ENCODE measurements at places on chromosomes 13 and 19.

DNA sequence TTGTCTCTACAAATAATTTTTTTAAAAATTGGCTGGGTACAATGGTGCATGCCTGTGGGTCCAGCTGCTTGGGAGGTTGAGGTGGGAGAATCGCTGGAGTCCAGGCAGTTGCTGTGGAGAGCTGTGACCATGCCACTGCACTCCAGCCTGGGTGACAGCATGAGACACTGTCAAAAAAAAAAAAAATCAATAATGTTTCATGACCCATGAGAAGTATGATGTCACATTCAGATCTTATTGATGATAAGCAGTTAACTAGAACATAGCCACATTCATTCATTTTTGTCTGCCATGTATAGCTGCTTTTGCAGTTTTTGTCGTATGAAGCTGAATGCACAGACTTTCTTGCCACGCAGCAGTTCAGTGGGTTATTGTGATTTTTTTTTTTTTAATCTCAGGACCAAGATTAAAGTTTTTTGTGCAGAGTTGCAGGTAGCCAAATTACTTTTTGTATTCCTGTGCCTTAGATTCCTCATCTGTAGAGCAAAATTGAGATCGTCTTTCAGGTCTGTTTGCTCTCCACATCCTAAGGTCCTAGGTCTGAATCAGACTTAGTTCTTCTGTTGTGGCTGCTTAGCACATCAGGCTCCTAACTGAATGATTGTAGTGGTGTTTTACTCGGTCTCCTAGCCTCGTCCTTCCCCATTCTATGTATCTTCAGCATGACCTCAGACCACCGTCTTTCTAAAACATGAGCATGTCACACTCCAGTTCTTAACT lies 145.2 kb downstream of the GGACT start:
- no peak for DNase-seq

DNA sequence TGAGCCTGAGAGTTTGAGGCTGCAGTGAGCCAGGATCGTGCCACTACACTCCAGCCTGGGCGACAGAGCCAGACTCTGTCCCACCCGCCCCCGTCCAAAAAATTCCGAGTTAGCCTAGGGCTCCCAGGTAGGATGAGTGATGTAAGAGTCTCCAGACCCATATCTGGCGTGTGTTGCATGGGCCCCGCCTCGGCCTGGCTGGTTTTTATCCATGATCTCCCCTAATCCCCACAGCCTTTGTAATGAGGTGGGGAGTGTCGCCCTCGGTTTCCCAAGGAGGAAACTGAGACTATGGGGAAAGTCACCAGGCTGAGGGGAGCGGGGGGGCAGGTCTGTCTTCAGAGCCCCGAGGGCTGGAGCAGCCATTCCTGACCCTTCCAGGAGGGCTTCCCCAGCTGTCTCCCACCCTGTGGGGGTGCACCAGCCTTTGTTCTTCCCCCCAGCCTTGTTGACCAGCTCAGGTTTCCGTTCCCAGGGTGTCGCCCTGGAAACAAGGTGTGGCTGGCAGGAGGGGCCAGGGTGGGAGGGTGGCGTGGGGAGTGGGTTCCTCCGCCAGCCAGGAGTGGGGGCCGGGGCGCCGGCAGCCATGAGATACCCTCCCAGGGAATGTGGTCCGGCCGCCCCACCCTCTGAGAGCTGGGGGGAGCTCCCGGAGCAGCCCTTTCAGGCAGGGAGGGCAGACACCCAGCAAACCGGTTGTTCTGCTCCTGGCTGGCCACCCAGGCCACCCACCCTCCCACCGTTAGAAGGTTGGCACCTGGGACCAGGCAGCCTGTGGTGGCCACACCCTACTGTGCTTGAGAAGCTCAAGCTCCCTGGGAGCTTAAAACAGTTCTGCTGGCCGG lies 11.5 kb downstream of the MYH14 start:
- no peak for DNase-seq

DNA sequence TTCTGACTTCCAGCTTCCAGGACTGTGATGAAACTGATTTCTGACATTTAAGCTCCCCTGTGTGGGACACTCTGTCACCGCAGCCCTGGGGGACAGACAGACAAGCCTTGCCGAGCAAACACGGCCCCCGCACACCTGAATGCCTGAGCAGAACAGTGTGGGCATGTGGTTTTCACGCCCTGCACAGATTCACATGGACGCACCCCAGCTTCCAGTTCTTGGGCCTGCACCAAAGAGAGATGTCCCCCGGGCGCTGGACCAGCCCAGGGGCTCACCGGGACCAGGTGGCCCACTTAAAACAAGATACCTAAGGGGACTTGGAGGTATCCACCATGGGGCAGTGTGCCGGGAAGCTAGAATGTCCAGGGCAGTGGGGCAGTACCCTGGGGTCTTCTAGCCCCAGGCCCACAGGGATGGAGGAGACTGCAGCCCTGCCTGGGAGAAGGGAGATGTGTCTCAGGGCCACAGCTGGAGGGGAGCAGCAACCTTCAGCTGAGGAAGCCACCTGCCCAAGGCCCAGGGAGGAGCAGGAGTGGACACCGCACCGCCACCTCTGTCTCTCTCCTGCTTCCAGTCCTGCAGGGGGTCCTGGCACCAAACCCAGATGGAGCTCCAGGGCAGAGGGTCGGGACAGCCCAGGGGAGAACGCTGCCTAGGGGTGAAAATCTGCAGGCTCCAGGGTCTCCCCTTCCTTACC lies 50.5 kb downstream of the SOX1 start:
- DNase-seq, result no peak

DNA sequence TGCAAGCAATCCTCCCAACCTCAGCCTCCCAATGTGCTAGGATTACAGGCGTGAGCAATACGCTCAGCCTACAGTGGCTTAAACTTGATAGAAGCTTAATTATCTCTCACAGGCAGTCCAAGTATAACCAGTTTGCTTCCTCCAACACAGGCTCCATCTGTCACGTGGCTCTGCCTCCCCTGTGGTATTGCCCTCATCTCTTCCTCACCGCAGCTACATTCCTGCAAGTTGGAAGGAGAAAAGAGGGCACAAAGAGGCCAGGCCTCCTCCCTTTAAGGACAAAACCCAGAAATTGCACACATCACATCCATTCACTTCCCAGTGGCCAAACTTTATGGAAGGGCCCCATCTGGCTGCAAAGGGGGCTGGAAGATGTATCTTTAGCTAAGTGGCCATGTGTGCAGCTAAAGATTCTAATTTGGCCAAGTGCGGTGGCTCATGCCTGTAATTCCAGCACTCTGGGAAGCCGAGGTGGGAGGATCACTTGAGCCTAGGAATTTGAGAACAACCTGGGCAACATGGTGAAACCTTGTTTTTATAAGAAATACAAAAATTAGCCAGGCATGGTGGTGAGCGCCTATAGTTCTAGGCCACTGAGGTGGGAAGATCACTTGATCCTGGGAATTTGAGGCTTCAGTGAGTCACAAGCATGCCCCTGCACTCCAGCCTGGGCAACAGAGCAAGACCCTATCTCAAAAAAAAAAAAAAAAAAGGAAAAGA lies 3.1 kb upstream of the SDHAF1 start:
- no peak for DNase-seq

DNA sequence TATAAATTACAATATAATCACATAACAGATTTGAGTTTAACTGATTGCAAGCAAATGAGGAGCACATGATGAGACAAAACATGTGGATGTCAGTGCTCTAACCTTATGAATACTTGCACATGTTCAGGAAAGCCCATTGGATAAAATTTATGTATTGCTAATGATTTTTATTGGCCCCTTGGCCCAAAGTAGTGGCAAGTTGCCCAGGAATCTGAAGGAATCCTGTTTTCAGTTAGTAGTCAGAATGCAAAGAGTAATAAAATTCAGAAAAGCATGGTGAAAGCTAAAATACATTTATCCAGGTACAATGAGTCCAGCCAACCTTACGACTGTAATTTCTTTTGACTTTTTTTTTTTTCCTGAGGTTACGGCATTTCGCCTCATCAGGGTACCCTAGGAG lies 1539.4 kb downstream of the EFNB2 start:
- no peak for DNase-seq

DNA sequence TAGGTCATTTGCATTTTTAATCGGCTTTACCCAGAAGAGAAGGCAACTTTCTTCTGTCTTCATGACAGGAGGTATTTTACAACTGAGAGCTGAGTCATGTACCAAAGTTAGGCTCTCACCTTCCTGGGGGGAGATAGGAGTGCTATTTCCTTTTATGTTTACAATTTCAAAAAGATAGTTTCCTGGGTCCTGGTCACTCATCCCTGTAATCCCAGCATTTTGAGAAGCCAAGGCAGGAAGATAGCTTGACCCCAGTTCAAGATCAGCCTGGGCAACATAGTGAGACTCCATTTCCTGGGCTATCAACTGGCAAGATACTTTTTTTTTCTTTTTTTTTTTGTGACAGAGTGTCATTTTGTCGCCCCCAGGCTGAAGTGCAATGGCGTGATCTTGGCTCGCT lies 7.6 kb downstream of the LYPD3 start:
- no peak for DNase-seq

GRCh38 chr19:54608205-54608604 lies 14.8 kb downstream of the LILRA1 start:
- no peak for DNase-seq

DNA sequence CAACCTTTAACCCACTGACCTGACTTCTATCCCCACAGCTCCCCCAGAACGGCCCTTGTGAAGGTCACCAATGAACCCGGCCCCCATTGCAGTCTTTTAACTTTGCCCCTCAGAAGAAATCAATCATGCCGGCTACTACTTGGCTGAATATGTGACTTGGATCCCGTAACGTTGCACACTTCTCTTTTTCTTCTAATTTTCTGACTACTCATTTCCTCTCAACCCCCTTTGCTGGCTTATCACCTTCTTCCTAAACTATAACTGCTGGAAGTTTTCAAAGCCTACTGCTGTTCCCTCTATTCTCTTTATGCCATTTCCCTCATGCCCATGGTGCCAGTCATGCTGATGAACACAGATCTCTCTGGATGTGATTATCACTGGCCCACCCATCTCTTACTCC lies 367.6 kb downstream of the DNAJC15 start:
- DNase-seq, result no peak

- no peak for DNase-seq
Measured at GRCh38 chr19:31232180-31232579, 117.1 kb downstream of the TSHZ3 start.

- DNase-seq, result no peak
Measured at GRCh38 chr19:5354403-5354802, 13.8 kb upstream of the PTPRS start.

GRCh38 chr13:40668335-40668734 lies 1.9 kb upstream of the FOXO1 start:
- peak; percentile 29 for DNase-seq

DNA sequence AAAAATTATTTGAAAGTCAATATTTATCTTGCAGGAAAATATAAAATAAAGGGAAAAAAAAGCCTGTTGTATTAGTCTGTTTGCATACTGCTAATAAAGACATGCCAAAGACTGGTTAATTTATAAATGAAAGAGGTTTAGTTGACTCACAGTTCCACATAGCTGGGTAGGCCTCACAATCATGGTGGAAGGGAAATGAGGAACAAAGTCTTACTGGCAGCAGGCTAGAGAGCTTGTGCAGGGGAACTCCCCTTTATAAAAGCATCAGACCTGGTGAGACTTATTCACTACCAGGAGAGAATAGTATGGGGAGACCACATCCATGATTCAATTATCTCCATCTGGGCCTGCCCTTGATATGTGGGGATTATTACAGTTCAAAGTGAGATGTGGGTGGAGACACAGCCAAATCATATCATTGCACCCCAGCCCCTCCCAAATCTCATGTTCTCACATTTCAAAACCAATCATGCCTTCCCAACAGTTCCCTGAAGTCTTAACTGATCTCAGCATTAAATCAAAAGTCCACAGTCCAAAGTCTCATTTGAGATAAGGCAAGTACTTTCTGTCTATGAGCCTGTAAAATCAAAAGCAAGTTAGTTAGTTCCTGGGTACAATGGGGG lies 1416.5 kb upstream of the SPRY2 start:
- DNase-seq, result no peak

- no peak for DNase-seq
Measured at GRCh38 chr13:85640727-85641126, 158.5 kb downstream of the SLITRK6 start.

DNA sequence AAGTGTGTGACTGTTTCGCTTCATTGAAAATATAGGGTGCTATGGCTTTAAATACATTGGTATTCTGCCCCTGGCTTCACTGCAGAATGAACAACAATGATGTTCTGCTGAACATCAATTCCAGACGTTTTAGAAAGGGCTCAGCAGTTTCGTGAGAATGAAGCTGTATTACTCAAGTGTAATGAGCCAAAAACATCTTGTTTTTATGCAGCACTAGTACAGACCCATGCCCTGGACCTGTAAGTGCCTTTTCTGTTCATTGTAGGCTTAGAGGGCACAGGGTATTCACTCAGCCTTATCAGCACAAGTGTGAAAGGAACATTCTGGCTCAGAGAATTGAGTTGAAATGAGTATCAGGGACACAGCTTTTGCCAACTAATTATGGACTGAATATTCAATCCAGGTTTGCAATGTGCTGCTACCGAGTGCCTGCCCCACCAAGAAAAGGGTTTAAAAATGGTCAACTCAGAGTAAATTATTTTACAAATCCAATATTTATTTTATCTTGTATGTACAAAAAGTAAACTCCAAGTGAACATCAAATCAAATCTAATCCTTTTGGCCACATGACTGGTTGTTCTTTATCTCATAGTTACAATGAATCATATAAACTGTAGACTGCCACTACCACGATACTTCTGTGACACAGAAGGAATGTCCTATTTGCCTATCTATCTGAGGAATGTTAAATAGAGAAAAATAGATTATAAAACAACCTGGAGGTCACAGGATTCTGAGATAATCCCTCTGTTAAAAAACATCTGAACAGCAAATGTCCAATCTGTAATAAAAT lies 362.8 kb downstream of the NALCN start:
- DNase-seq, result no peak

- DNase-seq, result no peak
Measured at GRCh38 chr13:74191410-74191809, 57.2 kb upstream of the KLF12 start.

- no peak for DNase-seq
Measured at GRCh38 chr19:46350758-46351159, 3.9 kb downstream of the PPP5C start.

DNA sequence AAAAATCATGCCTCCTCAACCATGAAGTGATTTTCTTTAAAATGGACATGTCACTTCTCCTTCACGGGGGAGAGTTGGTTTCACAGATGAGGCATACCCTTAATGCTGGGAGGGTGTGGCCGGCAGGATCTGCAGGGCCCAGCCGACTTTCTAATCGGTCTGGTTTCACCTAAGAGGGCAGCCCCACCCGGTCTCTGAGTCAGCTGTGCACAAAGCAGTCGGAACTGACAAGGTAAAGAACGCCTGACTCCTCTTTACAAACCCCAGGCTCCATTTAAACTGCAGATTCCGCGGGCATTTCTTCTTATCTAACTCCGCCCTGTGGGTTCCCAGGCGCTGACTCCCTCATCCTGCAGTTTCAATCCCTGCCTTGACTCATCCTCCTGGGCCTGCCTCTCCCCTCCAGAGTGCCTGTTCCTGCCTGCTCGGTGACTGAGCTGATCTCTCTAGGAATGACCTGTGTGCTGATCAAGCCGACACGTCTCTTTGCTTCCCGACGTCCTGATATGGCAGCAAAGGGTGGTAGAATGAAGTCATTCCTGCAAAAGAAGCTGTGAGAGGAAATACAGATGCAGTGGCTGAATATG lies 63.4 kb downstream of the EFNB2 start:
- no peak for DNase-seq

- DNase-seq, result no peak
Measured at GRCh38 chr13:39765801-39766463, 110.5 kb downstream of the COG6 start.
